ENCODE measurements at places on chromosomes 1 and 21. TPM values are rescaled to one million over a fixed set of nuclear protein-coding genes. Genes with fewer than 3 reads are reported as not detected.
A peak's percentile ranks its signal among the peaks of the same experiment; 100 is the strongest.

The CDK11B gene
- polyA plus RNA-seq = 17.9 TPM

The THEMIS2 gene
- 1.7 TPM for polyA plus RNA-seq

The BACE2 gene
- polyA plus RNA-seq = 8.8 TPM

The ACKR1 gene
- not detected for polyA plus RNA-seq

The B3GALT5 gene
- 0.40 TPM for polyA plus RNA-seq

The F3 gene
- polyA plus RNA-seq = 0.81 TPM

The KCNK2 gene
- not detected for polyA plus RNA-seq

The CLDN17 gene
- not detected for polyA plus RNA-seq

The DAB1 gene
- 32.5 TPM for polyA plus RNA-seq

- peak; percentile 65 for DNase-seq
Measured at GRCh38 chr1:37995751-37996345, 6.0 kb upstream of the SF3A3 start.

GRCh38 chr1:100178091-100178490 lies at the start of gene LRRC39:
TSS of gene LRRC39 (minus strand) at chr1:100178256. CDS start at chr1:100168516, 9,740 bp downstream.
- peak; percentile 53 for DNase-seq

DNA sequence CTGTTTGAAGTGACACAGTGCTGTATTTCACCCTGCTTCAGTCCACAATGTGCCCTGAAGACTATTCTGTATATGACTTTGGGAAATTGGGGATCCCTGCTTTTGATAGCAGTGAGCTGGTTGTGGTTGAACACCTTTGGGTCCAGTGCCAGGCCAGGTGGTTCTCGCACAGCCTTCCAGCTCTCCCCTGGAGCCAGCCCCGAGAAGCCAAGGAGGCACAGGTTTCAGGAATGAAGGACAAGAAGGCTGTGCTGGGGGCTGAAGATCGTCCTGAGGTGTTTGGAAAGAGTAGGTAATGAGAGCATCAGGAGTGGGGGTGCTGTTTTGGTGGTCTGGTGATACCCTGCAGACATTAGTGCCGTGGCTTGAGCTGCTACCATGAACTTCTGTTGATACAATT lies 131.4 kb upstream of the COL6A1 start:
- no peak for DNase-seq

GRCh38 chr1:160164121-160164520 lies 12.7 kb downstream of the ATP1A4 start:
- DNase-seq = no peak

- no peak for DNase-seq
Measured at GRCh38 chr1:44316231-44316759, 38.8 kb downstream of the ERI3 start.

- DNase-seq = no peak
Measured at GRCh38 chr1:47805018-47805417, 192.2 kb downstream of the TRABD2B start.

DNA sequence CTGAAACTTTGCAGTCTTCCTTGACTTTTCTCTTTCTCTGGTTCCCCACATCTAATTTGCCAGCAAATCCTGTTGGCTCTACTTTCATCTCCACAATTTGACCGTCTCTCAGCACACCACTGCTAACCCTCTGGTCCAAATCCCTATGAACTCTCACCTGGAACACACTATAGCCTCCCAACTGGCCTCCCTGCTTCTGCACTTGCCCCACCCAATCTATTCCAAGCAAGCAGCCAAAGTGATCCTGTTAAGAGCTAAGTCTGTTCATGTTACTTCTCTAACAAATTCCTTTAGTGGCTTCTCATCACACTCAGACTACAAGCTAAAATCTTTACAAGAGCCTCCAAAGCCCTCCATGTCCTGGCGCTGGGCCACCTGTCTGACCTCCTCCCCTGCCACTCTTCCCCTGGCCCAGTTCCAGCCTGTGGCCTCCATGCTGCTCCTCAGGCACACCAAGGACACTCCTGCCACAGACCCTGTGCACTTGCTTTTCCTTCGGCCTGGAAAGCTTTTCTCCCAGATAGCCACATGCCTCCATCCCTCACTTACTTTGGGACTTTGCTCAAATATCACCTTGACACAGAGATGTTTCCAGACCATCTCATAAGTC lies 104.1 kb downstream of the DTL start:
- peak; percentile 52 for DNase-seq

GRCh38 chr1:176993587-176993986 lies 170.9 kb downstream of the ASTN1 start:
- no peak for DNase-seq

GRCh38 chr1:21263052-21263429 lies 27.2 kb downstream of the ECE1 start:
- no peak for DNase-seq

GRCh38 chr1:18879791-18880309 lies 20.4 kb upstream of the TAS1R2 start:
- no peak for DNase-seq

GRCh38 chr1:246587606-246588005 lies 21.4 kb downstream of the CNST start:
- no peak for DNase-seq

GRCh38 chr1:33322109-33322508 lies 1.2 kb upstream of the A3GALT2 start:
- DNase-seq = no peak

DNA sequence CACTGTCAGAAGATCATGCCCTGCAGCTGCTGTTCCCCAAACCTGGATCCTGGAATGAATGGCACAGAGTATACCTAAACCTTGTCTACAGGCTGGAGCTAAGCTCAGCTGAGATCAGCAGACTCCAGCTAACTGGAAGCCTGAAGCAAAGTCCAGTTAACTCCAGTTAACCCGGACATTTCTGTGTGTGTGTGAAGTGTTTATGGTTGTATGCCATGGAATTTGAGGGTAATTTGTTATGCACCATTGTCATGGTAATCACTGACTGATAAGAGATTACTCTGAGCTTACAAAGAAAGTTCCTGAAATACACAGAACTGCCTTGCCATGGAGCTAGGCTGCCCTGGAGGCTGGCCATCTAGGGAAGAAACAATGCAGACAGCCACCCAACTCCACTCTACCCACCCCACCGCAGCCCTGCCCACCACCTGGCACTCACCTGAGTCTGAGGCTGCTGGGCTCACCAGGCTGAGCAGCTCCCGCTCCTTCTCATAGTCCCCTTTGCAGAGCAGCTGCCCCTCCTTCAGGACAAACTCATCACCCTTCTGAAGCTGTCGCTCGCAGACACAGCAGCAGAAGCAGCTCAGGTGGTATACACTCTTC lies 107.4 kb downstream of the LMX1A start:
- DNase-seq = no peak

GRCh38 chr1:182677397-182678098 lies 6.8 kb downstream of the RGS8 start:
- DNase-seq = no peak

GRCh38 chr21:34698270-34699015 lies 29.6 kb downstream of the CLIC6 start:
- DNase-seq = no peak

- no peak for DNase-seq
Measured at GRCh38 chr1:171716616-171717015, 25.2 kb downstream of the VAMP4 start.
